ENCODE measurements at places on chromosomes 5 and 9.

- peak; percentile 14 for DNase-seq
Observed at GRCh38 chr9:101566904-101567724, 27.7 kb downstream of the PPP3R2 start.

GRCh38 chr5:97714424-97714823 is 531.4 kb upstream of the RIOK2 start:
- no peak for DNase-seq

- DNase-seq, result no peak
Observed at GRCh38 chr5:159031513-159031912, 68.2 kb downstream of the EBF1 start.

GRCh38 chr9:16321461-16322119 is 548.9 kb downstream of the BNC2 start:
- no peak for DNase-seq

GRCh38 chr5:59760785-59761348 is 132.7 kb downstream of the PDE4D start:
- DNase-seq, result peak; percentile 47

DNA sequence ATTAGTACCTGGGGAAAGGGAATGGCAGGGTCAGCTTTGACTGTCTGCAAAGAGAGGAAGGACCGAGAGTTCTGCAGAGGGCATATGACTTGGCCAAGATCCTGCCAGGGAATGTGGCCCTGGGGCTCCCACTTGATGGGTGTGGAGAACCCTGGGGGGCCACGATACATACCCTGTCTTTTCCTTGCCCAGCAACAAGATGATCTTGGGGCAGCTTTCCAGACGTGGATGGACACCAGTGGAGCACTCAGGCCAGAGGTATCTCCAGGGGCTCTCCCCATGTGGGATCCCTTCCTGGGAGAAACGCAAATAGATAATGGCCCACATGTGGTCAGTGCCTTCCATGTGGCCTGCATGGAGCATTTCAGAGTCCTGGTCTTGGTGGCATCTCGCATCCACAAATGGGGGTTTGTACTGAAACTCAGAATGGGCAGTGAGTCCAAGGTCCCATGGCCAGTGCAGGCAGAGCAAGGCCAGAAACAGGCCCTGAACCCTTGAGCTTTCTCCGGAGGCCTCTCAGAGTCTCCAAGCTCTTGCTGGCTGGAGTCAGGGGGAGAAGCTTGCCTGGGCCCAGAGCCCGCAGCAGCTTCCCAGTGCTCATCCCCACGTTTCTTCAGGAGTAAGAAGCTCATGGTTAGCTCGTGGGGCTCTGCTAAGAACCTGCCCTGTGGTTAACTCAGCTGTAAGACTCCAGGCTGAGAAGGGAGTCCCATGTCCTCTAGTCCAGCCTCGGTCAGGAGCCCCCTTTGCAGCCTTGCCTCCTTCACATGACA is 18.3 kb upstream of the ORM1 start:
- no peak for DNase-seq

DNA sequence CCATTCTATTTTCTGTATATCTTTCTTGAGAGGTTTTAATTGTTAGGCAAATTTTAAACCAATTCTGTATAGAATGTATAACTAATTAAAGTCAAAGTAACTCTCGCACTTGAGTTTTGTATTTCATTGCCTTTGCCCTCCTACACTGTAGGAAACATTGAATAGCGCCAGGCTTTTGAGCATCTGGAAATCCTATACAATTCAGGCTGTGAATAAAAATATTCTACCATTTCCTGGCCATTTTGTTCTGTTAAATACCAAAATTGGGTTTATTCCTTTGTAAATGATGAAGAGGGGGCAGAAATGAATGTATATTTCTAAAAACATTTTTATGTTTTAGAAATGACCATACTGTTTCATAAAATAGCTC is 571.8 kb upstream of the CLINT1 start:
- no peak for DNase-seq

- DNase-seq, result peak; percentile 45
Observed at GRCh38 chr5:131373265-131373664, 109.4 kb downstream of the CDC42SE2 start.

DNA sequence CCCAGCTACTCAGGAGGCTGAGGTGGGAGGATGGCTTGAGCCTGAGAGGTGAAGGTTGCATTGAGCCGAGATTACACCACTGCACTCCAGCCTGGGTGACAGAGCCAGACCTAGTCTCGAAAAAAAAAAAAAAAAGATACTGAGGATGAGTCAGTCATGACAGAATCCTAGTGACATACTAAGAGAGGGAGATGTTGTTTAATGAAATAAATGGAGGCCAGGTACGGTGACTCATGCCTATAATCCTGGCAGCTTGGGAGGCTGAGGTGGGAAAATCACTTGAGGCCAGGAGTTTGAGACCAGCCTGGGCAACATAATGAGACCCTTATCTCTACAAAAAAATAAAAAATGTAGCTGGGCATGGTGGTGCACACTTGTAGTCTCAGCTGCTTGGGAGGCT is 107.2 kb downstream of the ZFAND5 start:
- no peak for DNase-seq

DNA sequence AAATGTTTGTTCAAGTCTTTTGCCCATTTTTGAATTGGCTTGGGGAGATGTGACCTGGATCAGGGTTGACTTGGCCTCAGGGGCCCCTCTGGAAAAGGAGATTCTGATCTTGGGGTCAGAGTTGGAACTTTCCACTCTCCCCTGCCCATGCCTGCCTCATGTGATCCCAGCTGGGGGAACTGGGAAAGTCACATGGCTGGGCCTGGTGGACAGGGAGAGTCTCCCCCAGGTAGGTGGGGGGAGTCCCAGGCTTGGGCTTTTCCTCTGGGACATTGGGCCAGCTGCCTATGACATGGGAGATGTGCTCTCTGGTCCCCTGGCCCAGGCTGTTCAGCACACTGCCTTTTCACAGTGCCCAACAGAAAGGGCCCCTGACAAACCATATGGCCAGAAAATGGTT is 60.7 kb downstream of the NDST1 start:
- DNase-seq, result no peak

DNA sequence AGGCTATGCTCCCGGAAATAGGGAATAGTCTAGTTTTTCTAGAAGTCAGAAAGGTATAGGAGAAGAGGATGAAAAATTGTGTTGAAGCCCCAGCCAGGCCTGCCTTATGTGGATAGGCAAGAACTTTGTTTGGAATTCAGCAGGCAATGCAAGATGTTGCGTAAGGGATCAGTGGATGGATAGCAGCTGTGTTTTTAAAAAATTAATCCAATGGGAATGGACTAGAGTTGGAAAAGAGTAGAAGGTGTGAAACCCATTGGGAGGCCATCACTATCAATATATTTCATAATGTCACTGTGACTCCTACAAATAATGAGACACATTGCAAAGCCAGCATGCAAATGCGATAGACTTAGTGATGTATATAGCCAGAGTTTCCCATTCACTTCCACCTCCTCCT is 281.9 kb downstream of the MARCHF11 start:
- DNase-seq, result no peak

GRCh38 chr5:71528206-71528605 is 58.9 kb upstream of the MCCC2 start:
- DNase-seq, result no peak

DNA sequence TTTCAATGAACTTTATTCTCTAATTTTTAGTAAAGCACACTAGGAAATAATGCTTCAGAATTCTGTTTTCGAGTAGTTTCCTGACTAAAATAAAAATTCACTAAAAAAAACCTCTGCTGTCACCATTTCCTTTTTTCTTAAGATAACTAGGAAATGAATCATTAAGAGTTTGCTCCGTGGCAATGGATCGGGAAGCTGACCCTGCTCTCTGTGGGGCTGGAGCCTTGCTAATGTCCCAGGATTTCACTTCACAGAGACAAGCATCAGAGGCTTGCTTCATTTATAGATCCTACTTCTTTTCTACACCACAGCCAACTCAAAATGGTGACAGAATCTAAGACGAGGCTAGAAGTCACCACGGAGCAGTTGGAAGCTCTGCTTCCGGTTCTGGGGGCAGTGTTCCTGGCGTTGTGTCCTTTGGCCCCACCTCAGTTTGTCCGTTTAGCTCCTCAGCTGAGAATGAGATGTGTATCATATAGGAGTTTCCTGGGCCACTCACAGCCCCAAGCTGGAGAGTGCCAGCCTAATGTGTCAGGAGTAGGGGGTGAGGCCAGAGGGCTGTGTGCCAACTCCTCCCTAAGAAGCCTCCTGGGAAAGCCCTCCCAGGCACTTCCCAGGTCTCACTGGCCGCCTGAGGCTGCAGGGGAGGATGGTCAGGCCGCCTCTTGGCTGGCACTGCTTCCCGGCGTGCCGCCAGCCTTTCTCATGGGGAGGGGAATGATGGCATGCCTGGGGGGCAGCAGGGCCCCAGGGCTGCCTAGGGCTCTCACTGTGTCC is 19.6 kb downstream of the TENT4A start:
- no peak for DNase-seq

DNA sequence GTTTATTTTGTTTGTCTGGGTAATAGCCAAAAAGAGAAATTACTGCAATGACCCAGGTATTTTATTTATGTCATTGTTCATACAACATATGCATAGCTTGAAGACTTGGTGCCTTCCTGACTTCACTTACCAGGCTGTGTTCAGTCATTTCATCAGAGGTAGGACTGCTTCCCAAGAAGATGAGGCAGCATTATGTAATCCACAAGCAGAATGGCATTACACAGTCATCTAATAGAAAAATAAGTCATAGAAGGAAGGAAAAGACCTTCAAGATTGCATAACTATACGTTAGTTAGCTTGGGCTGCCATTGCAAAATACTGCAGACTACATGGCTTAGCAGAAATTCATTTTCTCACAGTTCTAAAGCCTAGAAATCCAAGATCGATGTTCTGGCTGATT is 167.5 kb downstream of the NMUR2 start:
- no peak for DNase-seq

DNA sequence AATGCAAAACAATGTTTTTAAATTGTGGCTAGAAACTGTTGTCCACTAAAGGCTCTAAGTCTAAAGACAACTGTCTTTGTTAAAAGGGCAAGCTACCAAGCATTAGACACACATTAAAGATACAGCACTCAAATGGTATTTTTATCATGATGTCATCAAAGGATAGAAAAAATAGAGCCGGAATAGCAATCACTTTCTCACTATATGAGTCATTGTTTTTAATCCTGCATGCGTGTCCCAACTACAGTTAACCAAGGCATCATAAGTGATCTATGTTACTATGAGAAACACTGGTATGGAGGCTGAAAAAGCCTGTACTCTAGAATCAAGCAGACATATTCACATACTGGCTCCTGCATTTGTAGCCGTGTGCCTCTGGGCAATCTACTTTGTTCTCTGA is 1.9 kb upstream of the PJA2 start:
- DNase-seq, result no peak

DNA sequence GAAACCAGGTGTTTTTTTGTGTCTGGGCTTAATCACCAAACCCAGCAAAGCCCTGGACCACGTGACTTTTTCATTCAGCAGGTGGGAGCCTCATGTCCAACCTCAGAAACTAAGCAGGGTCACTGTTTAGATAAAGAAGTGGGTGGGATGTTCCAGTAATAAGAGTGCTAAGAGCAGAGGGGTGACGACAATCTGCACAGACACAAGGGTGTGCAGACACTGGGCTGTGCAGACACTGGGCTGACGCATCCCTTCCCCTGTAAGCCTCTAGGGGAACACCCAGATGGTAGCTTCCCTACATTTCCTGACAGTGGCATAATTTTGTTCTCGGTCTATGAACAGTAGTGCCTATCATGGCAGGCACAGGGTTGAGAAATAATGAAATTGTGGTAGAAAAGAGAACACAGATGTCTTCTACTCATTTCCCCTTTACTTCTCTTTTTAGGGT is 85.1 kb downstream of the SAXO1 start:
- DNase-seq, result peak; percentile 28

All from hematopoietic multipotent progenitor cell (in vitro differentiated cells).